A549 treated with CpdA at 1 μM for 4 hours (cell line): ENCODE measurements at places on chromosomes 1 and 21. TPM values are rescaled to one million over a fixed set of nuclear protein-coding genes. Genes with fewer than 3 reads are reported as not detected.

Gene LCE1E
- not detected in 5 replicates for total RNA-seq

Gene TMPRSS15
- total RNA-seq, result not detected in 5 replicates

Gene GPR25
- total RNA-seq, result not detected in 5 replicates

Gene TAS1R1
- 0.07 TPM in 1 of 5 replicates, not detected in the others for total RNA-seq

Gene CD5L
- total RNA-seq, result not detected in 5 replicates

Gene SYT6
- total RNA-seq, result 0.66 to 0.90 TPM (median 0.72 TPM) in 5 replicates
